Activated CD4-positive, alpha-beta T cell treated with anti-CD3 and anti-CD28 coated beads, Interleukin-2, amount 10 ng/mL, durations not matched to agents 7 days and 5 days (primary cell): ENCODE measurements at places on chromosomes 1 and 21. TPM values are rescaled to one million over a fixed set of nuclear protein-coding genes. Genes with fewer than 3 reads are reported as not detected.

Gene TRIM46
- 15.5 TPM for total RNA-seq

Gene SVBP
- total RNA-seq = 19.8 TPM

Gene IVL
- total RNA-seq = not detected

Gene ZSWIM5
- total RNA-seq = 0.46 TPM
